GM18507 (cell line): ENCODE measurements at places on chromosomes 1 and 21.

- DNase-seq: no peak
Observed at GRCh38 chr1:97608272-97608671, 312.6 kb downstream of the DPYD start.

DNA sequence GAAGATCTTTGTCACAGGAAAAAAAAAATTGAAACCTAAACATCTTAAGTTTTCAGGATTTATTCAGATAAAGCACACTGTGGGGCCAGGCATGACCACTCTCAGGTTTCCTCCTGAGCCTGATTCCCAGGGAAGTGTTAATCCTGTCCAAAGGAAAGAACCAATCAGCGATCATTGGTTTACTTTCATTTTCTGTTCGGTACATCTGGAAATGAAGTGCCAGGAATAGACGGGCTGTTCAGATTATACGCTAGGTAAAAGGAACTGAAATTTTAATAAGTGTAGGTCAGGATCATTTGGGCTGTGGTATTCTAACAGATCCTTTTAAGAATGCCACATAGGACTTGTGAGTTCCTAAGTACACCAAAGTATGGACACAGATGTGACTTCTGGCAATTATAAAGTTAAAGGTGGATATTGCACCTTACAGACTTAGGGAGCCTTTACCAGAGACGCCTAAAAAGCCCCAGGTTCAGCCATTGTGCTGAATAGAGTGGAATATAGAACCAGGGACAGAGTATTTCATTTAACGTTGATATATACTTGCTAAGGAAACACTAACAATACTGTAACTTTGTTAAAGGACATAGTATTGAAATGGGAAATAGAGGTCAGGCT lies 9.3 kb upstream of the CACYBP start:
- DNase-seq: peak; percentile 5

GRCh38 chr1:63902844-63903589 lies 129.2 kb downstream of the ROR1 start:
- DNase-seq: no peak

- no peak for DNase-seq
Observed at GRCh38 chr1:189405419-189405818, 1072.2 kb downstream of the BRINP3 start.

- no peak for DNase-seq
Observed at GRCh38 chr1:101153692-101154091, 83.1 kb upstream of the S1PR1 start.

DNA sequence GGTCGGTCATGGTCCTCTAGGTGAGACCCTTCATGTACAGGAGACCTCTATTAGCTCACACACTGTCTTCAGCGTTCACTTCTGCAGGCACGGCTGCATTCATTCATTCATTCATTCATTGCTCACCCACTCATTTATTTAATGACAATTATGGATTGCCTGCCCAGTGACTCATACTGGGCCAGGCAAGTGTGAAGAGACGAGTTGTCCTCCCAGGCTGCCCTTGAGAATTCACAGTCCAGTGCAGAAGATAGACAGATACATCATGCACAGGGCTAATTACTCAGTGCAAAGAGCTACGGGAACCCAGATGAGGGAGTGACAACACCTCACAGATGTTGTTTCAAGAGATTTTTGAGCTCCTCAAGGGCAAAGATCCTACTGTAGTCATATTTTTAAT lies 248.4 kb downstream of the TNR start:
- no peak for DNase-seq
